ENCODE measurements at places on chromosomes 2 and 18.
A peak's percentile ranks its signal among the peaks of the same experiment; 100 is the strongest.

GRCh38 chr2:181621779-181622490, 35.0 kb downstream of the CERKL start:
- DNase-seq: no peak

DNA sequence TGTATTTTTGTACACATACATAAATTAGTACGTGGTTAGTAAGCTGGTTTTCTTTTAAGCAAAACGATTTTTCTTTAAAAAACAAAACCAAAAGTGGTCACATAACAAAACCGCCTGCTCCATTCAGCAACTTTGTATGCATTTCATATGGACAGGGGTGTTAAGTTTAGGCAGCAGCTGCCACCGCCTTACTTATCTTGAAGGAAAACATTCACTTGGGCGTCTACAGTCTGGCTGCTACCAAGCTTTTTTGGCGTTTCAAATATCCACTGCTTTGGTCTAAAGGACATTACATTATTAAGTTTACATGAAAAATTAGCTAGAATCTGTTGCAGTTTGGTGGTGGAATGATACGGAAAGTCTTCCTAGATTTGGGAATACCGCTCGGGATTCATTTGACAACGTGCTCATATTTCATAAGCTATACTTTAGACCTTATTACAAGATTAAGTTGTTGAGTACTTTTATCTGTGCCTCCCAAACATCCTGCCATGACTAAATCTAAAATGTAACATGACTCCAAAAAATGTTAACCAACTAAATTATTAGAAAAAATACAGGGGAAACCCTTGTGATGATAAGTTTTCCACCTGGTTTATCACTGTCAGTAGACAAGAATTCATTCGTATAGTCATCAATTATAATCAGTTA, 214.8 kb downstream of the NEDD4L start:
- no peak for DNase-seq

GRCh38 chr18:10878703-10879102, 270.7 kb downstream of the PIEZO2 start:
- DNase-seq: no peak

GRCh38 chr18:33870059-33870458, 292.0 kb downstream of the ASXL3 start:
- peak; percentile 0 for DNase-seq

DNA sequence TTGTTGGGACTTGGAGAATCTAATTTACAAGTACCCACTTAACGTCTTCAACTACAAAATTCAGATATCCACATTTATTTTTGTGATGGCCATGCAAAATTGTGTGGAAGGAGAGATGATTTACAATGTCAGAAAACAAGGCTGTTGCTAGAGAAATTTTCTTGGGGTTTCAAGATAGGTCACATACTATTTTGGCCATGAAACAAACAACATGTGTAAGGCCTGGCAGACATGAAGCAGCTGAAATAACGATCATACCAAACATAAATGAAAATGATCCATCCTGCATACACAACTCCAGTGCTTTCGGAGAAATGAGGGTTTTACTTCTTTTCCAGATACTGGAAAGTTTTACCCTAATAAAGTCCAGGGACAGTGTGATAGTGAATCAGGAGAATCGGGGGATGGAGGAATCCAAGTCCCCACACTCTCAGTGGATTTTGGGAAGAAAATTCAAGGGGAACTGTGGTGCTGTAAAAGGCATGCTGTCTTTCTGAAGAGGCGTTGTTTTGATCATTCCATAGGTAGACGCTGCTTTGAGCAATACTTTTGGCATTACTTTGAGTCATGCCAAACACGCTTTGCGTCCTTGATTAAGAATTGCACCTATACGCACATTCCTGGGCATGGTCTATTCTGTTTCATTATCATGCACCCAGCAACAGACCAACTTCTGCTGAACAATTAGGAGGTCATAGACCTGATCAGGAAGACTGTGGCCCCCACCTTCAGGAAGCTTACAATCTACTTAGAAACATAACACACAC, 79.4 kb downstream of the POU3F3 start:
- DNase-seq: no peak

- DNase-seq: no peak
Observed at GRCh38 chr2:54902763-54903162, 147.5 kb downstream of the RTN4 start.

GRCh38 chr18:4125627-4126230, 329.4 kb downstream of the DLGAP1 start:
- no peak for DNase-seq

- DNase-seq: peak; percentile 21
Observed at GRCh38 chr2:231457101-231457500, 7.2 kb downstream of the NCL start.

DNA sequence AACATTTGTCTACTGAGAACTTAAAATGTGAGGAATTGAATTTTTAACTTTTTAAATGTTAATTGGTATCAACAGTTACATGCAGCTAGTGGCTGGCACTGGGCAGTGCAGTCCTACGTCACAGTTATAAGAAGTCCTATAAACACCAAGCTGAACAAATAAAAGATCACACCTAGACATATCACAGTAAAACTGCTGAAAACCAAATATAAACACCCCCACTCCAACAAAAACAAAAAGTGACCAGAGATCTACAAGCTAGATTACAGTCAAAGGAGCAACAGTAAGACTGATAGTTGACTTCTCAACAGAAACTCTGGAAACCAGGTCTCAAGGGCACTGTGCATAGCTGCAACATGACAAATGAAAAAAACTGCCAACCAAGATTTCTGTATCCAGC, 19.4 kb downstream of the TLK1 start:
- DNase-seq: no peak

DNA sequence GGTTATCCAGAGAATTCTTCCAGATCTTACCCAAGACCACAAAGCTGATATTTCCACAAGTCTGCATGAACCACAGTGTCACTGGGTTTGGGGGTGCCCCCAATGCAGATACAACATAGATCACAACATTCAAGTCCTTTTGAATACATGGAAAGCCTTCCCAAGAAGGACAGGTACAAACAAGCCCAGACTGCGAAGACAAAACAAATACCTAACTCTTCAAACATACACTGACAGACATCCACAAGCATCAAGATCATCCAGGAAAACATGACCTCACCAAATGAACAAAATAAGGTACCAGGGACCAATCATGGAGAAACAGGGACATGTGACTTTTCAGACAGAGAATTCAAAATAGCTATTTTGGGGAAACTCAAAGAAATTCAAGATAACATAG, 93.1 kb downstream of the MDH1 start:
- DNase-seq: no peak

DNA sequence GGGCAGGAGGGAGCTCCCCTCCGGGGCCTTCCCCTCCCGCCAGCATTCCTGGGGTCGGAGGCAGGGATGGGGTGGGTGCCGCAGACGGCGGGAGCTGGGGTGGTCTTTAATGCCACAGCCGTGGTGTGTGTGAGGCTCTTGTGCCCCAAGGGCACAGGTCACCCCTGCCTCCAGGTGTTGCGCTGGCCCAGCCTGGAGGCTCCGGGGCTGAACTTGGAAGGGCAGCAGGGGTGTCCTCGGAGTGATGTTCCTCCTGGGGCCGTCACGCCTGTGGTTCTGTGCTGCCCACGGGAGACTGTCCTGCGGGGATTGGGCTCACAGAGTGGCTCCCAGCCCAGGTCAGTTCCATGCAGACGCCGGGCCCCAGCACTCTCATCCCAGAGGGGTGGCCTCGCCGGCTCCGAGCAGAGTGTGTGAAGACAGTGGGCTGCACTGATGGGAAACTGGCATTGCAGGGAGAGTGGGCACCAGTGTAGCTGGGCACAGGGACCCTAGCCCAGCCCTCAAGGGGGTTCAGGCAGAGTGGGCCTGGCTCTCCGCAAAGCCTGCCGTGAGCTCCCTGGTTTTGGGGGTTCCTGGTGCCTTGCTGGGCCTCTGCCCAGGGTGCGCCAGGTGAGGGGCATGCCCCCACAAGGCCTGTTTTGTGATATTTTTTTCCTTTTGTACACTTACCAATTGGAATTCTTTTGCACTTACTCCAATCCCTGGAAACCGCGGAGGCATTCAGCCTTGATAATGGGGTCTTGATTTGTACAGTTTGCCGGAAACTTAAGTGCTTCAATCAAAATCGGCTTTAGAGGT, 56.7 kb downstream of the NFATC1 start:
- no peak for DNase-seq

DNA sequence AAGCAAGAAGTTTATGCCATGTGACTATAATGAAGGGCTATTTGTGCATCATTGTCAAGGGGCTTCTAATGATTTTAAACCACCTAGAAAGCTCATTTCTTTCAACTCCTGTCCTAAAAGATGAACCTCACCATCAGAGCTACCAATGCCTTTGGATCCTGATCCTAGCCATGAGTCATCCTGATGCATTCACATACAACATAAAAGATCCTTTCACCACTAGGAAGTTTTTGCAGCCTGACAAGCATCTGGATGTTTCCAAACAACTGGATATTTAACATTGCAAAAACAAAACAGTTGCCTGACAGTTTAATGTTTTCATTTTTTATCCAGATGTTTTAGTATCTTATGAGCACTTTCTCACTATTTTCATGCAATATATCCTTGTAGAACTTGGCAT, 425.3 kb downstream of the MBD2 start:
- DNase-seq: no peak

GRCh38 chr2:136006658-136007057, 21.2 kb upstream of the DARS1 start:
- peak; percentile 43 for DNase-seq

- no peak for DNase-seq
Observed at GRCh38 chr2:26189751-26190150, 16.9 kb downstream of the GAREM2 start.

- peak; percentile 27 for DNase-seq
Observed at GRCh38 chr18:12863687-12864216, 20.3 kb downstream of the PTPN2 start.
